ENCODE measurements at places on chromosomes 2 and 18. TPM values are rescaled to one million over a fixed set of nuclear protein-coding genes. Genes with fewer than 3 reads are reported as not detected.

DNA sequence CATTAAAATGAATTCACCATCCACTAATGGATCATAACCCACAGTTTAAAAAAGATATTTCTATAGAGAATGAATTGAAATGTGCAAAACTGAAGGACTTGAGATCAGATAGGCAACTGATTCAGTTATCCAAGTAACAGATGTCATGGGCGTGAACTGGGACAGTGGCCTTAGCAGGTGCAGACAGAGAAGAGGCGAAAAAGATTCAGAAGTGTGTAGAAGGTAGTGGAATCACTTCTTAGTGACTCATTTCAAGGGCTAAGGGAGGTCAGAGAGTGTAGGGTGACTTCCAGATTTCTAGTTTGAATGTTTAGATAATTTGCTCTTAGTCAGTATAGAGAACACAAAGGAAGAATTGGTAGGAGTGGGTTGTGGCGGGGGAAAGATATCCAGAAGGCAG is 79.7 kb downstream of the EHBP1 start:
- no peak for DNase-seq

Gene XDH
- 0.23 TPM for polyA plus RNA-seq

- DNase-seq, result no peak
Measured at GRCh38 chr2:82939211-82939610, 1519.9 kb downstream of the SUCLG1 start.

Gene MAPK4
- polyA plus RNA-seq, result 8.4 TPM

DNA sequence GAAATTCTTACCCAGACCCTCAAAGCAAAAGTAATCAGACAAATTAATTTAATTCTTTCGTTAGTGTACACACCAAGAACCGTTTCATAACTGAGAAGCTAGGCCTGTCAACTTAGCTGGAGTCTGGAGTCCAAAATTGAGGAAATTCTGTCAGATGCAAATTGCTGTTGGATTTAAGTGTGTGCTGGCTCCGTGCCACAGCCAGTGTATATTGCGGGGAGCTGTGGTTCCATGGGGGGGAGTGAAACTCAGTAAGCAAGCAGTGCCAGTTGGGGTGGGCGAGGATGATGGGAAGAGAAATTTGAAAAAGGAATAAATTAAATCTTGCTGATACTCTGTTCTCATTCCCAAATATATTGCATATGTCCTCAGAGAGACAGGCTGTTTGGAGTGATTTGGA is 4.0 kb downstream of the ARPC2 start:
- no peak for DNase-seq

Gene NGEF
- 3.5 TPM for polyA plus RNA-seq

Gene REV1
- 71.8 TPM for polyA plus RNA-seq

Gene EVX2
- polyA plus RNA-seq, result not detected

DNA sequence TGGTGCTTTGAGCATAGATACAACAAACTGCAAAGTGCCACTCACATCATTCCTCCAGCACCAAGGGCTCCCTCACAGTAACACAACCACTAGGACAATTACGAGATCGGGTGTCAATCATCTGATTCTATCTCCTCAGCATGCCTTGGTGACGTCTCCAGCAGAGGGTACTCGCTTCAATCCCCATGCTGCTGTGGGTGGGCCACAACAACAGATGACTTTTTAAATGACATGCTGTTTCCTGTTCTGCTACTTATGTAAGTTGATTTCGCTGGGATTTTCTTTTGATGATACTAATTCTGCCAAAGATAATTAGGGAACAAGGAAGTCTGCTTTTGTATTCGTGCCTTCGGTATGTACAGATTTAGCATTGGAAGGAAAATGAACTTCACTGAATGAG is 1113.0 kb downstream of the BCL11A start:
- DNase-seq, result no peak

Gene CRYBA2
- not detected for polyA plus RNA-seq

Gene UGT1A1
- 0.44 TPM for polyA plus RNA-seq

Gene ARL5A
- 42.7 TPM for polyA plus RNA-seq

GRCh38 chr18:60099709-60100108 is 199.9 kb downstream of the PMAIP1 start:
- DNase-seq, result no peak

- no peak for DNase-seq
Measured at GRCh38 chr2:158599609-158600008, 142.9 kb downstream of the PKP4 start.

DNA sequence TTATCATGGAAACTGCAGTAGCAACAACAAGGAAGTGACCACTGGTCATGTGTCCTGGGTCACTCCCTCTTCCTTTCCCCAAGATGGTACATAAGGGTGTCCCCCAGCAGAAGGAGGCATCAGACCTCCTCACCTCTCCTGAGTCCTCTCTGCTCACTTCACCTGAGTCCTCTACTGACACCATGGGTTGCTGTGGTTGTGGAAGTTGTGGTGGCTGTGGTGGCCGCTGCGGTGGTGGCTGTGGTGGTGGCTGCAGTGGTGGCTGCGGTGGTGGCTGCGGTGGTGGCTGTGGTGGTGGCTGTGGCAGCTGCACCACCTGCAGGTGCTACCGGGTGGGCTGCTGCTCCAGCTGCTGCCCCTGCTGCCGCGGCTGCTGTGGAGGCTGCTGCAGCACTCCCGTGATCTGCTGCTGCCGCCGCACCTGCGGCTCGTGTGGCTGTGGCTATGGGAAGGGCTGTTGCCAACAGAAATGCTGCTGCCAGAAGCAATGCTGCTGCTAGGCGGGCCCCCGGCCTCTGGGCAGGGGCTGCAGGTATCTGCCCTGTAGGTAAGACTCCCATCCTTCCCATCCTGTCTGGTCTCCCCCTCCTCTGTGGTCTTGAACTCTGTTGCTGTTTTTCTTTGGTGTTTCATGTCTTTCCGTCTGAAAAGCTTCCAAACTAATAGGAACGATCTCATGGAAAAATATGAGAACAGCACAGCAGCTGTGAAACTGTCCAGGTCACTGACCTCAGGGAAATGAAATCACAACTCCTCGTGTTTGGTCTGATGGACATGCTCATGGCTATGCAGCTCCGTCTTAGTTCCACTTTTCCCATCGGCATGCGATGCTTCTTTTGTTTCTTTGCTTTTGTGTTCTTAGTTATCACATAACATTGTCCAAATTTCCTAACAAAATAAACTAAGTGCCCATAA is at the start of gene SCYGR4:
Gene SCYGR4, plus strand, starts transcription at position 183 of the 915 bp plus-strand sequence. Its CDS starts 0 bp downstream, at position 183.
- DNase-seq, result no peak

Gene GPC1
- 52.9 TPM for polyA plus RNA-seq

DNA sequence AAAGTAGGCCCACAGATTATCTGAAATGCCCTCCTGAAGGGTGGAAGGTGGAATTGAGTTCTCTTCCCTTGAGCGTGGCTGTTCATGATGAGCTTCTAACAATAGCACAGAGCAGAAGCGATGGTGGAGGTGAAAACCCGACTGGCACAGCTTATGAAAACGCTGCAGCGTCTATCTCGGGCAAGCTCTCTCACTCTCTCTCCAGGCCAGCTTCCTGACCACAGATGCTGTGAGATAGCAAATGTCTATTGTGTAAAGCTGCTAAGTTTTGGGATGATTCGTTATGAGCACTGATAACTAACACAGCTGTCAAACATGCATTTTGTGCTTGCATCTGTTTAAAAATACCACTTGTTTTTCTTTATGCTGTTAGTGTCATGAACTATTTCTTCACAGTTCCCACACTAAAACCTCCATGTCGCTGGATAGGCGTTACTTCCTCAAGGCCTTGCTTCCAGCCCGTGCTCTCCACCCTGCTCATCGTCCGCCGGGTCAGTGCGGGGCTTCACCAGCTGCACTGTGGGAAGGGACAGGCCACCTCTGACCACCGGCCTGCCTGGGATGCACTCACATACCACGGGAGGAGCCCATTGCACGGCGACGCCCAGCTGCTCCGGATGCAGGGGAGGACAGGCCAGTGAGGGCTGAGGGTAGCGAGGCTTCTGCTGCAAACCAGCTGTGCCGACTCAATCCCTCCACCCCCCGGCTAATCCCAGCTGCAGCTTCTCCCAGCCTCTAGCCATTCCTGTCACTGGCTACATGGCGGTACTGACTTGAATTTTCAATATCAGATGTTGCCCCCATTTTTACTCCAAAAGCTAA is 60.0 kb upstream of the OTOS start:
- DNase-seq, result no peak

DNA sequence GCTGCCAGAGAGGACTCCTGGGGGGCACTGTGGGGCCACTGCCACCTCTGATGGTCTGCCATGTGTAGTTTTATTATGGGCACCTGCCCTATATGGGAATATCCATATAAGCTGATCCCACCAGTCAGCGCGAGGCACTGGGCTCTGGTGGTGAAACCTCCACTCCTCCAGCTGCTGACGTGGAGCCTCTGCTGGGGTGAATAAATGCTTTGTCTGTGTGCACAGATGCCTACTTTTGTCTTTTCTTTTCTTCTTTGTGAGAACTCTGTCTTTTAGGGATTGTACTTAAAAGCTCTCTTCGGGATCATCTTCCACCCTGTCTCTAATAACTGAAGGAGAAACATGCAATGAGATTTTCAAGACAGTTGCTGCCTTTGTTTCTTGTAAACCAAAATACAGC is 68.9 kb upstream of the NCK2 start:
- no peak for DNase-seq

Gene CIB4
- 0.41 TPM for polyA plus RNA-seq

- no peak for DNase-seq
Measured at GRCh38 chr2:20322527-20323300, 27.9 kb downstream of the PUM2 start.

Gene RNF138
- polyA plus RNA-seq, result 58.9 TPM

DNA sequence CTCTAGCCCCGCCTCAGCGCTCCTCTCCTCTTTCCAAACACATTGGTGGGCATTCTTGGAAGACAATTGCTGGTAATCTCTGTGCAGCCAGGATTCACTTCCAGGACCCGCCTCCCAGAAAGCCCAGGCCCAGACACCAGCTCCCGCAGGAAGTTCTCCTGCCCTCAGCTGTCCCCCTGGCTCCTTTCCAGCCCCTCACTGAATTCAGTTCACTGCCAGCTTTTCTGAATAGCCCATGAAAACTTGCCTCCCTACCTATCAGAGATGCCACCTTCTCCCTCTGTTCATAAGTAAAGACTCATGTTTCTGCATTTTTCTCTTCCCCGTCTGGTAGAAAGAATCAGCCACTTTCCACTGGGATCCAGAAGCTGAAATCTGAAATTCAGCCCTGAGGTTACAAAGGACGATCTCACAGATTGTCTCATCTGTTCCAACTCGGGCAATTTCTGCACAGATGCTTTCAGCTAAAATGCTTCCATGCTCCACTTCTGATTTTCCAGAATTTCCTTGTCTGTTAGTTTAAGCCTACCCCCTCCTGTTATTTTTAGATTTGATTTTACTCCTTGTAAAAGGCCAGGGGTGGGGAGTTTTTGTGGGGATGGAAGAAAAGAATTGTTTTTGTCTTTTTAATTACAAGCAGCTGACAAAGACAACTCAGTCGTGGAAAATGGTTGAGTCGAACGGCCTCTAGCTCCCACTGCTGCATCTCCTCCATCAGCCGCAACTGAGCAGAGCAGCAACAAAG is 98.1 kb downstream of the SP3 start:
- DNase-seq, result no peak

Gene KIF1A
- 11.1 TPM for polyA plus RNA-seq

Gene HMSD
- 1.8 TPM for polyA plus RNA-seq

Measured in left renal cortex interstitium (tissue), 4 donors.